ENCODE measurements at places on chromosomes 6 and 20. TPM values are rescaled to one million over a fixed set of nuclear protein-coding genes. Genes with fewer than 3 reads are reported as not detected.

The MYMX gene
- not detected for total RNA-seq

The BPIFB2 gene
- total RNA-seq = not detected

The PTCRA gene
- not detected for total RNA-seq

The FOXC1 gene
- total RNA-seq = 15.7 TPM

The TCP11 gene
- total RNA-seq = not detected

The POU5F1 gene
- not detected for total RNA-seq

The BMP5 gene
- total RNA-seq = not detected

The FAM217A gene
- total RNA-seq = not detected

The BTN1A1 gene
- not detected for total RNA-seq

The SLC18B1 gene
- 6.8 TPM for total RNA-seq

DNA sequence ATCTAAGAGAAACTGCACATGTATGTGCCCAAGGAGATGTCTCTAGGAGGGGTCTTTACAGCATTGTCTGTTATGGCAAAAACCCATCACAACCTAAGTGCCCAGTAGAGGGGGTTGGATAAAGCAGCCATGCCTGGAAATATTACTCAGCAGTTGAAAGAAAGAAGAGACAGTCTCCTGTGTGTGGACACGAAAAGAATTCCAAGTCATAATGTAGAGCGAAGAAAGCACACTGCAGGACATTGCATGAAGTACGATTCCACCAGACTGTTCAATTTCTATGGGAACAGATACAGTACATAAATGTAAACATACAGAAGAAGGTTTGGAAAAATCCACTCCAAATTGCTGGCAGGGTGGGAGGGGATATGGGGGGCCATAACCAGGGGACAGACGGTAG, 7.3 kb upstream of the TGM2 start:
- peak; percentile 51 for DNase-seq

DNA sequence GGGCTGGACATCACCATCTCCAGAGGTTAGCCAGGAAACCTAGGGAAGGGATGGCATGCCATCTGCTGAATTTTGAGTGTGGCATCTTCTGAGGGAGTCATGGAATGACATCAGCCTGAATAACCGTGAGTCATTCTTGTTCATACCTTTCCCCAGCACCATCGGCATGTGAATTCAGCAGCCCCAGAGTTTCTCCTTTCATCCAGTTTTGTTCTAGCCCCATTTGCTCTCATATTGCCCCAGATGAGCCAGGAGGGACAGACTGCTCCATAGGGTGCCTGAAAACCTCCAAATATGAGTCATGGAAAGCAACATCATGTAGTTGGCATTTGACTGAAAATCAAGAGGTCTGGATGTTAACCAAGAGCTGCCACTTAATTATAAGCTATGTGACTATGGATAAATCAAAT, 219.2 kb upstream of the SGK1 start:
- peak; percentile 78 for DNase-seq

DNA sequence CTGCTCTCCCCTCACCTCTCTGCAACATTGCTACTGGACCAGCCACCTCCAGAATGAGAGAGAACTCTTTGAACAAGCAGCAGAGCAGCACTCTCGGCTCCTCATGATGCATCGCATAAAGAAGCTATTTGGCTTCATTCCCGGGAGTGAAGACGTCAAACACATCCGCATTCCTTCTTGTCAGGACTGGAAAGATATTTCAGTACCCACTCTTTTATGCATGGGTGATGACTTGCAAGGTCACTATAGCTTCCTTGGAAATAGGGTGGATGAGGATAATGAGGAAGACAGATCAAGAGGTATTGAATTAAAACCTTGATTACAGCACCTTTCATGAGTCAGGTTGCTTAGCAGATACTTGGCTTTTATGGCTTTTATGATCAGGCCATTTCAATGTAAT, 4.3 kb downstream of the CALHM4 start:
- peak; percentile 95 for DNase-seq

DNA sequence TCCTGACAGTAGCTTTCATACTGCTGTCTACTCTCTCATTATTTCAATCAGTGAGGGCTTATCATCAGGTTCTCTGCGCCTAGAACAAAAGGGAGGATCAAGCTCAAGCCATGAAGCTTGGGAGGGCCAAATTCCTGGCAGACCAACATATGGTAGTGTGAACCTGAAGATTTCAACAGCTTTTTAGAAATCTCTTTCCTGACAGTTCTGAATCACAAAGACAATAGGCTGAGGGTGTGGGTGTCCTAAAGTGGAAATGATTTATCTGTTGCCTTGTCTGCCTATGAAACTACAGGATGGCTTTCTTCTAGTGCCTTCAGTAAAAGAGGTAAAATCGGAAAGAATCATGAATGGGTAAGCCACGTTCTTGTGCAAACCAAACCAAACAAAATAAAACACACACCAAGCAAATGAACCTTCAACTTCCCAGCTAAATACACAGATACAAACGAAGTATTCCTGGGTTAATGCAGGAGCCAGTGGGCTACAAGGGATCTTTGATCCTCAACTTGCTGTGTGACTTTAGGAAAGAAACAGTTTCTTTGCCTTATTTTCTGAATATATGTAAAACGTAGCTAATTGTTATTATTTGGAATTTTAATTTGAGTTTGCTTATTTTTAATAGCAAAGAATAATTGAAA, 2.7 kb upstream of the RHAG start:
- no peak for DNase-seq

- DNase-seq = no peak
Observed at GRCh38 chr20:19620446-19620845, 137.6 kb upstream of the RIN2 start.

DNA sequence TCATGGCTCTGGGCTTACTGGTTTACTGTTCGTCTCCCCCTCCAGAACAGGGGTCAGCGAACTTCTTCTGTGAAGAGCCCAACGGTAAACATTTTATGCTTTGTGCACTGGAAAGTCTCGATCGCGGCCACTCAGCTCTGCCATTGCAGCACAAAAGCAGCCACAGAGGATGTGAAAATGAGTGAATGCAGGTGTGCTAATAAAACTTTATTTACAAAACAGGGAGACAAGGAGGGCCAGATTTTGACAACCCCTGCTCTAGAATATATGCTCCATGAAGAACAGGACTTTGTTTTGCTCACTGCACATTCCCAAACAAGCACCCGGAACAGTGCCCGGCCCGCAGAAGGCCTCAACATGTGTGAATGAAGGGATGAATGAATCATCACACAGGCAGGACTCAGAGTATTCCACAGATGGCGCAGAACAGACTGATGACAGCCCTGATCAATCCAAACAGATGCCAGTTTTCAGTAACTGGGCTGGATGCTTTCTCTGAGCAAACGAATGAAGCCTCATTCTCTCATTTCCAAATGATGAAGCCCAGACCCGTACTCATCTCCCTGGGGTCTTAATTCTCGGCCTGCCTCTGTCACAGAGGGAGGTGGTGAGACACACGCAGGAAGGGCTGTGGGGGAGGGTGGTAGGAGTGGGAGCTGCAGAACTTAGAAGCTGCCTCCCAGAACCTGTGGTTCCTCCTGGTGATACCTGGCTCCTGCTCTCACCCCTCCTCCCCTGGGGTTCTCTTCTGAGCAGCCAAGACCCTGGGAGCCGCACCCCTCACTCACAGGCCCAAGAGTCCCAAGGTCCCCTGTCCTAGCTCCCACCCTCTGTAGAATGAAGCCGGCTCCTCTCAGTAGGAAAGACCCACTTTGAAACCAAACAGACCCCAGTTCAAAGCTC, 196.4 kb downstream of the PREX1 start:
- DNase-seq = no peak

DNA sequence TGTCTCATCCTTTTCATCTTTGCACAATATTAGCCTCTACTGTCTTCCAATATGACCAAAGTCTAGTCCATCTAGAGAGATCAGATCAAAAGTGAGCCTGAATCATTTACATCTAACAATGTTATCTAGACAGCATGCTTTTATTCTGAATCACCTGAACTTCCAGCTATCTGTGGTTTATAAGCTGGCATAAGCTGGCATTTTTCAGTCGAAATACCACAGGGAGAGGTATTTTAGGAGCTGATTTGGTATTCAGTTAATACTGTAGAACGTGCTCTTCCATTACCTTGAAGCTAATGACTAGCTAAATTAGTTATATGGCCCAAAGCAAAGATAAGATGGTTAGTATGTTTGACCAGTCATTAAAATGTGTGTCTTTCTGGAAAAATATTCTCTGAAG, 188.3 kb upstream of the AGPAT4 start:
- peak; percentile 52 for DNase-seq

DNA sequence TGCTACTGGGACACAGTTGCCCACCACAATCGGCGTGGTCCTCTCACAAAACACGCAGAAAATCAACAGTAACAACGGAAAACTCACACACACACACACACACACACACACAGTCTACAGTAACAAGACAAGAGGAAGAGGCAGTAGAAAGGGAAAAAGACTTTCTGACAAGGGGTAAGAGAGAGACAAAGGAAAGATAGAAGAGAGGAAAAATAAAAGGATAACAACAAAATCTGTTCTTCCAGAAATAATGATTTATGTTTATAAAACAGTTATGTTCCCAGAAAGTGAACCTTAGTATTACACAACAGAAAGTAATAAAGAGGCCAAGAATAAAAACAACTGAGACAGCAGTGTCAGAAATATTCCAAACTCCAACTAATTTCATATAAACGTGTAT, 2.9 kb downstream of the RANBP9 start:
- peak; percentile 57 for DNase-seq

DNA sequence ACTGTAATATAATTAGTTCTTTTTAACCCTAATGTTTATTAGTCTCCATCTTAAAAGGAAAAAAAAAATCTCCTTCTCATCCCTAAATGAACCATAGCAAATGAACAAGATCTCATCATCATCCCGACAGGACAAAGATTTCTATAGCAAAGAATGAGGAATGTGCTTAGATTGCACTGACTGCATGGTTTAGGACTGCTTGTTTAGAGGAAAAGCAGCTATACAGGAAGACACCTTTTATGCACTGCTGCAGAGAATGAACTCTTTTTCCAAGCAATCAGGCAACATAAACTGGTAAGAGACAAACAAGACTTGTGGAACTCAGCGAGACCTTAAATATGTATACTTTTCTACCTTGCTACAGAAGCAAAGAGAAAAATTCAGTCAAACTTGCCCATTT, 26.8 kb downstream of the CSNK2A1 start:
- no peak for DNase-seq

- peak; percentile 19 for DNase-seq
Observed at GRCh38 chr6:30463651-30464618, 25.4 kb upstream of the HLA-E start.

DNA sequence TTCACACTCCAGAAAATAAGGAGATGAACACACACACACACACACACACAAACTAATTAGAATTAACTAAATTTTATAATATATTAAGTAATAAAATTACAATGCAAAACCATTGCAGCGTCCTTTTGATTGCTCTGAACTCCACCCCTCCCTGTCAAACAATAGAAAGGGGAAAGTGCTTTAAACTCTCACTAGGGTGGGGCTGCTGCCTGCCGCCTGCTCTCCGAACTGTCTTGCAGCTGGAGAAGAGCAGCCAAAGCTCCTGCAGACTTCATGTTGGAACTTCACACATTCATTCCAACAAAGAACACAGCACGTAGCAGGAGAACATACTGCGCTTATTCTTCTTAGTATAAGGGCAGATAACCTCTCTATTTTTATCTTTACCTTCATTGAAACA, 83.2 kb downstream of the GCLC start:
- no peak for DNase-seq

- no peak for DNase-seq
Observed at GRCh38 chr6:126204598-126204997, 135.3 kb upstream of the CENPW start.

- DNase-seq = no peak
Observed at GRCh38 chr20:20065361-20065760, 13.0 kb downstream of the CFAP61 start.

GRCh38 chr6:4581468-4582385, 194.5 kb upstream of the CDYL start:
- peak; percentile 97 for DNase-seq

DNA sequence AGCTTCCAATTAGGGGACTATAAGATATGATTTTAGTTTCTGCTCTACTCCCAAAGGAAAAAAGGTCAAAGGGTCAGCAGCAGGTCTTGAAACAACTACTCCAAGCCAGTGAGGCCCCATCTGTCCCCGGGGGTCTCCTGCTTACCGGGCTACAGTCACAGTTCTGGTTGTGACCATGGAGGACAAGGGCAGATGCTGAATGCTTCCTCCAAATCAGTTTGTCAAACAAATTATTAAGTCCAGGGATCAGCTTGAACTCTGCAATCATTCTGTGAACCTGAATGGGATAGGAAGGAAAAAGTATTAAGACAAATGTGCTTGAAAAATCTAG, 60.2 kb downstream of the MYH7B start:
- DNase-seq = no peak

GRCh38 chr20:61954276-61955021, 111.2 kb downstream of the TAF4 start:
- no peak for DNase-seq

Measured in fibroblast of the aortic adventitia (primary cell).